ENCODE measurements at places on chromosomes 3 and 15.
A peak's percentile ranks its signal among the peaks of the same experiment; 100 is the strongest.

DNA sequence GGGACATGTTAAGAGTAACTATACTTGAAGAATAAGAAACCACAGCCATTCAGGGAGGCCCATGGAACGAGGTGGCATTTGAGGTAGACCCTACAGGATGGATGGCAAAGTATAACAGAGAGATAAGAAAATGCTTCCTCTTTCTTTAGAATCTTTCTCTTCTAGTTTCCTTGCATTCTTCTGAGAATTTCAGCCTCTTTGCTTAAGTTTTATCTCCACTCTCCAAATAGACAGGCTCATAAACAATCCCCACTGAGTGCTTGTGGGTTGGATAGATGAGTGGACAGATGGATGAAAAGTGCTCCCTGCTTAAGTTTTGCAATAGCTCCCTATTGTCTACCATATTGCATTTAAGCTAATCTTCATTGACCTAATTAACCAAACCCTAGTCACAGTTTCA is 103.7 kb downstream of the MEX3B start:
- no peak for DNase-seq

- no peak for DNase-seq
Observed at GRCh38 chr3:51680663-51681230, 9.7 kb downstream of the TEX264 start.

- peak; percentile 54 for DNase-seq
Observed at GRCh38 chr15:74616366-74616939, 817 bp downstream of the CLK3 start.

DNA sequence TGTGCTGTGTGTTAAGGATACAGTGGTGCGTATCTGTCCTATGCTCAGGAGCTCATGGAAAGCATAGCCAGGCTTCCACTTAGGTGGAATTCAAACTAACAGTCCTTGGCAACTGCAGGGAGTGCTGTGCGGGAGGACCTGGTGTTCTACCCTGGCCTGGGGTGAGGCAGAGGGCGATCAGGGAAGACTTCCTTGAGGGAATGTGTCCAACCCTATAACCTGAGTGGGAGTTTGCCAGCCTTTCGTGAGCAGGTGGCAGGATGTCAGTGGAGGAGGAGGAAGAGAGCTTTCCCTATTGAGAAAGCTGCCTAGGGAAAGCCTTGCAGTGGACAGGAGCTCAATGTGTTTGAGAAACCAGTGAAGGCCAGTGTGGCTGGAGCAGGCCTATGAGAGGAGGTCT is 271.1 kb upstream of the C2CD4B start:
- DNase-seq, result no peak

DNA sequence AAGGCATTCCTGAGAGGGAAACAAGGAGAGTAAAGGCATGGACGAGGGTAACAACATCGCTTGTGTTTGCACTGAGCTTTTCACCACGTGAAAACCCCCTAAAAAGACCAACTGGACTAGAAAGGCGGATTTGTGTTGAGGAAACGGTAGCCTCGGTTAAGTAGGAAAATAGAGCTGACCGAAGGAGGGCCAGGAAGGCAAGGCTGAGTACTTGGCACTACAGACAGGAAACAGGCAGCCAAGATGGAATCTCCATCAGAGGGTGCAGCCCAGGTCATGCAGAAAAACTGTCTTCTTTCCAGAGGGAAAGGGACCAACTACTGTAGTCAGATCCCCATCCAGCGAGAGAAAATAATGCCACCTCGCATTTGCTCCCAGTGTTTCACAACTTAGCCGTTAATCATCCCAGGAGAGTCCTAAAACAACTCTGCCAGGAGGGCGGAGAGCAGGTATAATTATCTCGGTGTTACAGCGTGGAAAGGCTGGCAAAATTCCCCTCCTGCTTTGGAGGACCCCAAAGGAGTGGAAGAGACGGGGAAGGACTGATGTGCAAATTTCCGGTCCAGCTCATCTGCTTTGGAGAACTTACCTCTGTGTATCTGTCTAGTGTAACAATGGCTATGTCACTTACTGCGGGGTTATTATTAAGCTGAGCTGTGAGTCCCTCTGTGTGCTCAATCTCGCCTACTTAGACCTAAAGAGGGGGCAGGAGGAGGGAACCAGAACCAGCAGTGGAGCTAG is 77.2 kb downstream of the MYO1E start:
- no peak for DNase-seq

- no peak for DNase-seq
Observed at GRCh38 chr3:87236093-87236492, 9.0 kb downstream of the CHMP2B start.

GRCh38 chr3:196431181-196432136 is 768 bp downstream of the UBXN7 start:
- DNase-seq, result peak; percentile 39

- no peak for DNase-seq
Observed at GRCh38 chr3:127218454-127218922, 25.6 kb downstream of the PRR23E start.

GRCh38 chr3:174737966-174738365 is 121.2 kb upstream of the NAALADL2 start:
- DNase-seq, result no peak

DNA sequence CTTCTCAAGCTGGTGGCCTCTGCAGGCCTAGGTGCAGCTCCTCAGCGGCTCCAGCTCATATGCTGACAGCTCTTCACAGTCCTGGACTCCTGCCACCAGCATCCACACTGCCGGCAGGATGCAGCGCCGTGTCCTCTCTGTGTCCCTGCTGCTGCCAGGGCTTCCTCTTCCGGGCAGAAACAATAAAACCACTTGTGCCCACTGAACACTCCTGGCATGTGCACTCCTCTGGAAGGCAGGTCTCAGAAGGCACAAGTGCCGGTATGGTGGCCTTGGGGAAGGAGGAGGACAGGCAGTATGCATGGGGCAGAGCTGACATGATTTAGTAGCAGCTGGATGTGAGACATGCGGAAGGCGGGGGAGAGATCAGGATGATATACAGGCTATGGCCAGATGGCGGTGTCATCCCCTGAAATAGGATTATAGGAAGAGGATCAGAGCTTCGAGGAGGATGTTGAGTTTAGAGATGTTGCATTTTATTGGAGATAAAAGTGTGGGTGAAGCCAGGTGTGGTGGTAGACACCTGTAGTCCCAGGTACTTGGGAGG is 7.5 kb upstream of the MAN2A2 start:
- no peak for DNase-seq
